Hindlimb muscle (tissue), 1 donor: ENCODE measurements at places on chromosomes 7 and 10. TPM values are rescaled to one million over a fixed set of nuclear protein-coding genes. Genes with fewer than 3 reads are reported as not detected.

Gene USP54
- polyA plus RNA-seq = 19.6 TPM

Gene MCM10
- 4.8 TPM for polyA plus RNA-seq

- peak; percentile 63 for DNase-seq
Measured at GRCh38 chr10:35640951-35641675, 983 bp downstream of the FZD8 start.

DNA sequence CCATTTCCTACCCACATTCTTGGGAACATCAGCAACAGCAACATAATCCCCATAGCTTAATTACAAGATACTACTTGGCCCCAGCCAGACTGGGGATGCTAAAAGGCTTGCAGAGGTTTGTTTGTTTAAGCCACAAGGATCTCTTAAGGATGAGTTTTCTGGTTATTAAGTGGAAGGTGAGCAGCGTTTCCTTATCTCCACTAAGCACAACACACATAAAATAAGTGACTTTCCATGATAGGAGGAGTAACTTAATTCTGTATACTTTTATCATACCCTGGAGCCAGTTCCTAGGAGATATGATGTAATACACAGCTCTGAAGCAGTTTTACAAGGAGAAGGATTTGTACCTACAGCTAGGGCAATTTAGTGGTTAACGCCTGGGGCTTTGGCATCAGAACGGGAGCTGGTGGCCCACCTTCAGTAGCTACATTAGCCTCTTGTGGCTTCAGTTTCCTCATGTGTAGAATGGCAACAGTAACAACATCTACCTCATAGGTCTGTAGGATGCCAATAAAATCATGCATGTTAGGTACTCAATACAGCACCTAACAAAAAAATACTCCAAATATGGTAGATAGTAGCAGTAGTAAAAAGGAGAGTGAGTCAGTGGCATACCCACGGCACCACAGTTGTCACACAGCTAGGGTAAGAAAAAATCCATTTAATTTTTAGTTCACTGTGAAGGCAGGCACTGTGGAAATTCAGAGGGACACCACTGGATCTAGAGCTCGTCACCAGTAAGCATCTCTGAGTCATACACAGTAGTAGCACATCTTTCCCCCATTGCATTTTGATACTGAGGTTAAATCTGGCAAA lies 55.2 kb downstream of the DOCK4 start:
- DNase-seq = no peak

DNA sequence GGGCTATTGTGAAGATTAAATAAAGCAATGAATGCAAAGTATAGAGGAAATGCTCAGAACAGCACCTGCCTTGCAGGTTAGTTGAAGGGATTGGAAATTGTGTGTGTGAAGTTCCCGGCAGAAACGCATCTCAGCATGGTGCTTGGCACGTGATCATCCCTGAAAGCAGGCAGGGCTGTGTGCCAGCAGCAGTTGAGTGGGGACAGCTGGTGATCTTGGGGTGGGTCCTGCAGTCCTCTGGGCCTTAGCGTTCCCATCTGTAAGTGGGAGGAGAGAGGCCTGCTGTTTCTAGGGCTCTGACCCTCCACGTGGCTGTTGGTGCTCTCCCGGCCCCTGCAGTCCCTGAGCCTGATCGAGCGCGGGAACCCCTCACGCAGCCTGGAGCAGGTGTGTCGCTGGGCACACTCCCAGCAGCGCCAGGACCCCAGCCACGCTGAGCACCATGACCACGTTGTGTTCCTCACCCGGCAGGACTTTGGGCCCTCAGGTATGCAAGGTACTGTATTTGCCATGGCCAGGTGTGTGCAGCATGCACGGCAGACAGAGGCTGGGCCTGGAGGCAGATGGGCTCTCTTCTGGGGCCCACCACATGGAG lies 55.3 kb downstream of the TBATA start:
- no peak for DNase-seq

DNA sequence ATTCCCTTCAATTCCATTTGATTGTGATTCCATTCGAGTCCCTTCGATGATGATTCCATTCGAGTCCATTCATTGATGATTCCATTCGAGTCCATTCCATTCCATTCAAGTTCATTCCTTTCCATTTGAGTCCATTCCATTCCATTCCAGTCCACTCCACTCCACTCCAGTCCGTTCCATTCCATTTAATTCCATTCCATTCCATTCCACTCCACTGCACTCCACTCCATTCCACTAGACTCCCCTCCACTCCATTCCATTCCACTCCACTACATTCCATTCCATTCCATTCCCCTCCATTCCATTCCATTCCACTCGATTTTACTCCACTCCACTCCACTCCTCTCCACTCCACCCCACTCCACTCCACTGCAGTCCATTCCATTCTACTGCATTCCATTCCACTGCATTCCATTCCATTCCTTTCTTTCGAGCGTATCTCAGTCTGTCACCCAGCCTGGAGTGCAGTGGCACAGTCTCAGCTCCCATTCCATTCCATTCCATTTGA lies 115.7 kb downstream of the ZNF92 start:
- DNase-seq = no peak

DNA sequence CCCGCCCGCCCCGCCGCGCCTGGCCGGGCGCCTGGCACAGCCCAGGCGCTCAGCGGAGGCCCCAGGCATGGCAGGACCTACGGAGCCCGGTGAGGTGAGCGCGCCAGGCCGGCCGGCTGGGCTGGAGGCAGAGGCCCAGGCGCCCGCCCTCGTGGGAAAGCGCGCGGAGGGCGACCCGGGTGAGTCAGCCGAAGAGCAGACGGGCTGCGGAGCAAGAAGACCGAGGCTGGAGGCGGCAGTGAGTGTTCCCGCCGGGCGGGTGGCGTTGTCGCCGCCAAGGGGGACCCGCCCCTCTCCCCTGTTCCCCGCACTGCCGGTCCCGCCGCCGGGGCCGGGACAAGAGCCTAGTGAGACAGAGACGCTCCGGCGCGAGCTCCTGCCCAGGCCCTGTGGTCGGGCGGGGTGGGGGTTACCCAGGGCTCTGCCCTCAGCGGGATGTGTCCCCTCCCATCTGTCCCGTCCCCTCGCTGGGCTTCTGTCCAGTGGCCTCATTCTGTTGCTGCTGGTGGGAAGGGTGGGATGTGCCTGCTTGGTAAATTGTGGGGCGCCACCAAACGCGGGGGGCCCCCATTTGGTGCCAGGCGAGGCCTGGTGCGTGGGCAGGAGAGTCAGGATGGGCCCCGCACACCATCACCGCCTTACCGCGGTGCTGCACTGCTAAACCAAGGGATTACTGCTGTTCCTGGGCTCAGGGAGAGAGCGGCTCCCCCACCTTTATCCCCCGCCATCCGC lies 17.0 kb upstream of the NODAL start:
- peak; percentile 45 for DNase-seq

- peak; percentile 20 for DNase-seq
Measured at GRCh38 chr10:127690176-127690835, 46.7 kb upstream of the FOXI2 start.

GRCh38 chr10:91931526-91932190 lies 8.1 kb downstream of the BTAF1 start:
- no peak for DNase-seq
